T-cell (primary cell): ENCODE measurements at places on chromosomes 1 and 21. TPM values are rescaled to one million over a fixed set of nuclear protein-coding genes. Genes with fewer than 3 reads are reported as not detected.

The IVL gene
- total RNA-seq = not detected

The AQP10 gene
- total RNA-seq = not detected

The GBP7 gene
- total RNA-seq = 0.25 TPM

The GPR3 gene
- 0.21 TPM for total RNA-seq

The AADACL3 gene
- total RNA-seq = not detected

The MYBPH gene
- total RNA-seq = not detected

The FCRL6 gene
- 43.3 TPM for total RNA-seq

The ATP6V1G3 gene
- total RNA-seq = not detected

The ANGPTL1 gene
- not detected for total RNA-seq

The SSX2IP gene
- total RNA-seq = 9.2 TPM

The TNFAIP8L2 gene
- 38.8 TPM for total RNA-seq

The PTPN22 gene
- 38.1 TPM for total RNA-seq

The MUL1 gene
- 18.0 TPM for total RNA-seq

- no peak for DNase-seq
These were observed 36.5 kb downstream of the LHX4 start for GRCh38 chr1:180266275-180267210.

- DNase-seq = no peak
These were observed 63.9 kb downstream of the KCNK1 start for GRCh38 chr1:233677690-233678354.

- no peak for DNase-seq
These were observed 278.4 kb upstream of the SNX7 start for GRCh38 chr1:98382986-98383740.

DNA sequence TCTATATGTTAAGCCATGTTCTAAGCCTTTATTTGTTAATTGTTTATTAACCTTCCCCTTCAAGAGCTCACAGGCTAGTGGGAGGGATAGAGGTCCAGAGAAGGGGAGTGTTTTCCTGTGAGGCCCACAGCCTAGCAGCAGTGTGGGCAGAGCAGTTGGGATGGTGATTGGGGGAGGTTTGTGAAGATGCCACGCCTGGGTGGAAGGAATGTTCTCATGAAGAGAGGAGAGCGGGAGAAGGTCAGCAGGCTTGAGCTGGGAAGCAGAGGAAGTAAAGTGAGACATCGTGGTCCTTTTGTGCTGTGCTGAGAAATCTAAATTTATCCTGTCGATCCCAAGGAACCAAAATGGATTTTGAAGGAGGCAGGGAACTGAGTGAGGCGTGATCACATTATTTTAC, 42.6 kb downstream of the TRAPPC10 start:
- no peak for DNase-seq

DNA sequence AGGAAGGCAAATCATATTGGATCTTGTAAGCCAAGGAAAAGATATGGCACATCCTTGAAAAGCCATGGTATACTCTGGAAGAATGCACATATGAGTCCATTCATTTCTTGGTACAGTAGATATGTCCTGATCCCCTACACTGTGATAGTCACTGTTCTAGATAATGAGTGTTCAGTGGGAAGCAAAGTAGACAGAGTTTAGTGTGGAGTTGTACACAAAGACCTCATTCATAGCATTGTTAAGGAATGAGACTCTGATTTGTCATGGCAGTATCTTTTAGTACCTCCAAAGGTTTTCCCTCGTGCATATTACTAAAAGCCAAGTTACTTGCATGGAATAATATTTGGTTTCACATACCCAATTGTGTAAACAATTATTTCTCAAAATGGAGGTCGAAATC, 204.7 kb downstream of the NFIA start:
- DNase-seq = no peak

DNA sequence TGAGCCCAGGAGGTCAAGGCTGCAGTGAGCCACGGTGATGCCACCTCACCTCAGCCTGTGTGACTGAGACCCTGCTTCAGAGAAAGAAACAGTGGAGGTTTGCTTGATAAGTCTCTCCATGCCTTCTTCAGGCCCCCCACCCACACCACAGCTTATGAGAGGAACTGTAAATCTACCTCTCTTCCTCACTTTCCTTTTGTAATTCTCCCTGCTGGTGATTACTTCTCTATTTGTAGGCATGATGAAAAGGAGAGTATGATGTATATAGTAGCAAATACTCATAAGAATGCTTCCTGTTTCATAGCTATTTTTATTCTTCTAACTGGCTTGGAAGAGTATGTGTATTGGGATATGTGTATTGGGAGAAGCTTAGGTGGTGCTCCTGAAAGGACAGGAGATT, 186.3 kb downstream of the VPS13D start:
- DNase-seq = no peak

DNA sequence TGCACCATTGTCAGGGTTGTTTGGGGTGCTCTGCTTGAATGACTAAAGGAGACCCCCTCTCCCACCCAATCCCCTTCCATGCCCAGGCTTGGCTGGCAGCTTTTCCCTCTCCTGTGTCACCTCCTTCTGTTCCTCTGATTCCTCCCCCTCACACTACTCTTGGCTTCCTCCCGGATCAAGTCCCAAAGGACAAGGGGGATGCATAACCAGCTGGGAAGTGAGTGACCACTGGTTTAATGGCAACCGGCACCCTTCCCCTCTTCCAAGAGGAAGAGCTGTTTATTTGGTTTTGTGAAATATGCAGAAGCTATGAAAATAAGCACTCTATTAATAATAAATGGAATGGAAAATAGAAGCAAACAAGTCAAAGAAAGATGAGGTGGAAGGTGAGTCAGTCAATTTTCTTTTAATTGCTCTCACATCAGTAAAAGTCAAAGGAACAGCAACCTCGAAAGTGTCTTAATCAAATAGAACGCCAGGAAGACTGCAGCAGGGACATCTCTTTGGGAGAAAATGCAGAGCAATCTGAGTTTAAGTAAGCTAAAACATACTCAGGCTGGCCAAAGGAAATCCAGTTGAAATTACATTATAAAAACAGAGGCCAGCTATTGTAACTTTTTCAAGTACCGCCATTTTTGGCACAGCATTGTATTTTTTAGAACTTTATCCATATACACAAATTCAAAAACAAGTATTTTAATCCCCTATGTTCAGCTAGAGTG, 322.5 kb downstream of the SIPA1L2 start:
- DNase-seq = no peak

DNA sequence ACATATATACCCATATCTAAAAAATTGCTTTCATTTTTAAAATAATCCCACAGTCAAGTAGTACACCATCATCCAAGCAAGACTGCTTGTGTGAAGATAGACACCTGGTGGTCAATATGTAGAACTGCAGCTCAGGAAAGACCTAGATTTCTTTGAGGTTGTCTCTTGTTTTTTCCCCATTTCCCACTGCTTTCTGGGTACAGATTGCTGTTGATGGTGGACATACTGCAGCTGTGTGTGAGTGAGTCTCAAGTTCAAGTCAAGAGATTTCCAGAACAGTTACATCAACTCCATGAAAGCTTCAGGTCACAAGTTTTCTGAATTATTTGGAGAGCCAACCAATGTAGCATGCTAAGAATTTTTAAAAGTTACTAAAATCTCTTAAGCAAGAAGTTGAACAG, 306.4 kb downstream of the DUSP10 start:
- no peak for DNase-seq

DNA sequence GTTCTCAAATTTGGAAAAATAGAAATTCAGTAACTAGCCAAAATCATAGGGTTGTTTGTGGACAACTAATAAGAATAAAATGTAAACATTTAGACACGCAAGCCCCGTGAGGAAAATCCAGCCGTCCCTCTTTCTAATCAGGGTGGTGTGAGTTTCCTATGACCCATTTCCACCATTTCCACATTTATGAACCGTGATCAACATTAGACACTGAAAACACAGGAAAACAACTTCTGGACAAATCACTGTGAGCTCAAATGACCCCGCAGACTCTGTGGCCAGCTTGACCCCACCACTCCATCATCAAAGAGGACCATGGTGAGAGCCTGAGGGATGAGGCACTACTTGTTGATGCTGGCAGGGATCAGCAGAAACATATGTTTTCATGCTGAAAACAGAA, 101.0 kb downstream of the SIM2 start:
- DNase-seq = no peak

DNA sequence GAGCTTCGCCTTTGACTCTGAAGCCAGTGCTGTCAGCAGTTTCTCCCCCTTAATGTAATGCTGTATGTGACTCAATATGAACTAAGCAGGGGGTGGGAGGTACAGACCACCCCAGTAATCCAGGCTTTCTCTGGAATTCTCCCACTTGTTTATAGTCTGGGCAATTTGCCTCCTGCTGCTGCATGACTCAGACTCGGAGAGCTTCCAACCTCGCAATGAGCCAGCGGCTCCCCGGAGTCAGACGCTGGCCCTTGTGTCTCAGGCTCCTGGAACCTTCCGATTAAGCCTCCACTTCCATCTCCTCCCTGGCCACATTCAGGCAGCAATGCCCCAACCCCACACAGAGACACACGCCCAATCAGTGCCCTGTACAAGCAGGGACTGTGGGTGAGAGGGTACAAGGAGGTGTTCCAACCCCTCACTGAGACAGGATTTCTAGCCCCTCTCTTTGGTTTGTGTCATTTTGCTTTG, 471.7 kb upstream of the VAMP3 start:
- no peak for DNase-seq

DNA sequence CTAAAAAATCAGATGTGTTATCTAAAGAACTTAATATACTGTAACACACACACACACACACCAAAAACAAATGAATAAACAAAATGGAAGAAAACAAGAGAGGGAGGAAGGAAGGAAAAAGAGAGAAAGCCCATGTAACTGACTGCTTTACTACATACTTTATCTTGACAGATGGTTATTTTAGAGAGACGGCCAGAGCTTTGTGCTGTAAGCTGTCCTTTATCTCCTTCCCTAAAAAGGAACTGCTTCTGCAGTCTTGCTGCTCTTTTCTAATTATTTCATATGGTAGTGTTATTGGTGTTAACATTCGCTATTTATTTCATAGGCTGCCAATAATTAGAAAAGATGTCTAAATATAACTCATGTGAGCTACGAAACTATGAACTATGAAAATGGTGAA, 1384.6 kb downstream of the MRPL39 start:
- DNase-seq = no peak

- DNase-seq = no peak
These were observed 5.4 kb downstream of the PEA15 start for GRCh38 chr1:160210561-160210960.

GRCh38 chr1:61109910-61110309, 27.5 kb downstream of the NFIA start:
- DNase-seq = no peak

DNA sequence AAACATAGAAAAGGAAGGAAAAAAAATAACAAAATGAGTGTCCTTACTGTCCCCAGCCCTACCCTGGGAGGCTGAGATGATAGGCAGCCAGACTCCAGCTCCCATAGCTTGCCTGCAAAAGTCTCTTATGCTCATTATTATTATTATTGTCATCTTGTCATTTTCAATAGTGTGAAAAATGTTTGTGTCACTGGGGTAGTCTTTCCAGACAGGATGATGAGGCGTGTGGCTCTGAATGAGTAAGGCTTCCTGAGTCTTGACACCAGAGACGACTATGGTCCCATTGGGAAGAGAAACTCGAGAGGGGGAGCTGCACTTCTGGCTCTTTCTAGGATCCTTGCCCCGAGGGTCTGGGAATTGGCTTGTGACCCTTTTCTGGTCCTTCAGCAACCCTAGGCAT, 1.1 kb upstream of the CYB561D1 start:
- no peak for DNase-seq

GRCh38 chr1:19110257-19110927, 99.7 kb downstream of the UBR4 start:
- DNase-seq = no peak

GRCh38 chr1:28790377-28791035, 21.5 kb upstream of the OPRD1 start:
- DNase-seq = no peak

DNA sequence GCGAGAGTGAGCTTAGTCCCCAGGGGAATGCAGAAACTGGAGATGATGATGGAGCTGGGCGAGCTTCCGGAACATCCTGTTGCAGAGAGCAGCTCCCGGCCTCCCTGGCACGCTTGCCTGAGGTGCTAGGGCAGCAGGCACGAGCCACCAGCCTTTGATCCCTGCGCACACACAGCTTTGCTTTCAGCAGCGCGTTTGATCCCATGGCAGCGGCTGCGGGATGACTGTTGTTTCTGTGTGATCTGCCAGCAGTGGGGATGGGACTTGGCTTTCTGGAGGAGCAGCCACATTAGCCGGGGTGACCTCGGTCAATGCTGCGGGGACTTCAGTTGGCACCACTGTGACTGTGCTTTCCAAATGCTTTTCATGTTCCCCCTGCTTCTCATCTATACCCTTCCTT, 193.2 kb downstream of the KAZN start:
- no peak for DNase-seq

GRCh38 chr1:91687452-91687851, 186.8 kb downstream of the CDC7 start:
- DNase-seq = no peak

DNA sequence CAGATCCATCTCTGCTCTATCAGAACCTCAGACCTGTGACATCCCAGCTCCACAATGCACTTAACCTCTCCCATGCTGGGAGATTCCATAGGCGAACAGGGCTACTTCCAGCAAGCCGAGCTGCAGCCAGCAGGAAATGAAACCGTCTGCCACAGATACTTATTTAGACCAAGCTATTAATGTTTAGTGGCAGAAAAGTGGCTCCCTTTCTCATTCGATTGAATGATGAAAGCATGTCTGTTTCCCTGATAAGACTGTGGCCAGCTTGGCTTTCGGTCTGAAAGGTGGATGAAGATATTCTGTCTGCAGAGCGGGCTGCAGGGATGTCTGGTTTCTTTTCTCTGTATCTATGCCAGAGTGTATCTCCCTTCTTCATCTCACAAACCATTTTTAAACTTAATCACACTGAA, 146.4 kb downstream of the GREM2 start:
- DNase-seq = no peak

GRCh38 chr21:37425001-37425400, 58.4 kb downstream of the DYRK1A start:
- DNase-seq = no peak

- no peak for DNase-seq
These were observed 357.6 kb upstream of the ZP4 start for GRCh38 chr1:238248356-238248755.

DNA sequence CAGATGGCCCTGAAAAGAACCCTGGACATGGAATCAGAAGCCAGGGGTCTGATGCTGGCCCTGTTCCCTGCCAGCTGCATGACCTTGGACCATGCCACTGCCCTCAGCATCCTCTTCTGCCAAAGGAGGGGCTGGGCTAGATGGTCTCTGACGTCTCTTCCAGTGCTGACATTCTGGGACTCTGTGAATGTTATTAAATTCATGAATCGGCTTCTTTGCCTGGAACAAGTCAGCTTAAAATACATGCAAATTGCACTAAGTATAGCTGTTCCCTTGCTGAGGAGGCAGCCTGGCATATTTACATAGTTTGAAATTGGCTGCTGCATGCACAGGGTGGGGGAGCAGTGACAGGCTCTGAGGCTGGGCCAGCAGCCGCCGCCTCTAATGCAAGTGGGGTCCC, 23.8 kb downstream of the KCNA2 start:
- no peak for DNase-seq

GRCh38 chr1:173865468-173866164, 2.2 kb downstream of the GAS5 start:
- no peak for DNase-seq

DNA sequence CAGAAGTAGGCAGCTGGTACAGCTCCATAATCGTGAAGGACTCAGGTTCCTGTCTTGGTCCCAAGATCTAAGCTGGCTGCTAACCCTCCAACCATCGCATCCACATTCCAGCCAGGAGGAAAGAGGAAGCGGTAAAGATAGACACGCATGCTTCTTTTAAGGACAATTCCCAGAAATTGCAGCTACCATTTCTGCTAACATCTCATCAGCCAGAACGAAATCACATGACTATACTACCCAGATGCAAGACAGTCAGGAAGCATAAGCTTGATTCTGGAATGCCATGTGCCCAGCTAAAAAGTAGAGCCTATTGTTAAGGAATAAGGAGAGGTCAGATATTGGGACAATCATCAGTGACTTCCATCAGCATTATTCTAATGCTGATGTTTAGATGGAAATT, 110.4 kb downstream of the EPHB2 start:
- DNase-seq = no peak
